A172 (cell line): ENCODE measurements at places on chromosomes 6 and 20.

DNA sequence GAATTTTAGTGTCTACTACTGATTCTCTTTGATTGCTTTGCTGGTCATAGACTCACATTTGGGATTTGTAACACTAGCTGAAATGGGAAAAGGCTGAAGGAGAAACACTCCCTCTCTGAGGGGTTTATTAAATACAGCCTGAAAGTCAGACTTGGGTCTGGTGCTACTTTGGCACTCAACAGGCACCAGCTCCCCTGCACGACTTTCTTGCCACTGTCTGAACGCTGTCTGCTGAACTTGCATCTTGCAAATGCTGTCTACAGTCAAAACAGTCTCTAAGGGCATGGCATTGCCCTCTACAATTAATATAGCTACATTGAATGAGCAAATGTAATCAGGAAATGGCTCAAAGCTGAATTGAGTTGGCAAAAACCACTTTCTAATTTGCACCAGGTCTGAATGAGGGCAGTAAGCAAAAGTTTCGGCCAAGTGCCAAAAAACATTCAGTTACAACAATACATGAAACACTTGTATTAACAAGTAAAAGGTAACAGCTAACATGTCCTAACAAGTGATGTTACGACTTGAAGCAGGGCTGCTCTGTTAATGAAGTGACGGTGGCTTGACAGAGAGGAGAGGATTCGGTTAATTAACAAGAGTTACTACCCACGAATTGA, 119.5 kb downstream of the FOXC1 start:
- no peak for DNase-seq

DNA sequence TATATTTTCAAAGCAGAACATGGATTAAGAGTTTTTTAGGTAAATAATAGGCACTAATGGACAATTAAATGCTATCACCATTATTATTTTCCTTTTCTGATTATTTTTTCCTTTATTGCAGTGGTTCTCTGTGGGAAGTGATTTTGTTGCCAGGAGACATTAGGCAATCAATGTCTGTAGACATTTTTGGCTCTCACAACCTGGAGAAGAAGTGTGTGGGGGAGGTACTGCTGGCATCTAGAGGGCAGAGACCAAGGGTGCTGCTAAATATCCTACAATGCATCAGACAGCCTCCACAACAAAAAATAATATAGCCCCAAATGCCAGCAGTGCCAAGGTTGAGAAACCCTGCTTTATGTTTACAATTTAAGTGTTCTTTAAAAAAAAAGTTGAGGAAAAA, 8.3 kb downstream of the IFNGR1 start:
- DNase-seq: no peak

GRCh38 chr6:56951049-56951831, 3.7 kb upstream of the BEND6 start:
- DNase-seq: no peak

DNA sequence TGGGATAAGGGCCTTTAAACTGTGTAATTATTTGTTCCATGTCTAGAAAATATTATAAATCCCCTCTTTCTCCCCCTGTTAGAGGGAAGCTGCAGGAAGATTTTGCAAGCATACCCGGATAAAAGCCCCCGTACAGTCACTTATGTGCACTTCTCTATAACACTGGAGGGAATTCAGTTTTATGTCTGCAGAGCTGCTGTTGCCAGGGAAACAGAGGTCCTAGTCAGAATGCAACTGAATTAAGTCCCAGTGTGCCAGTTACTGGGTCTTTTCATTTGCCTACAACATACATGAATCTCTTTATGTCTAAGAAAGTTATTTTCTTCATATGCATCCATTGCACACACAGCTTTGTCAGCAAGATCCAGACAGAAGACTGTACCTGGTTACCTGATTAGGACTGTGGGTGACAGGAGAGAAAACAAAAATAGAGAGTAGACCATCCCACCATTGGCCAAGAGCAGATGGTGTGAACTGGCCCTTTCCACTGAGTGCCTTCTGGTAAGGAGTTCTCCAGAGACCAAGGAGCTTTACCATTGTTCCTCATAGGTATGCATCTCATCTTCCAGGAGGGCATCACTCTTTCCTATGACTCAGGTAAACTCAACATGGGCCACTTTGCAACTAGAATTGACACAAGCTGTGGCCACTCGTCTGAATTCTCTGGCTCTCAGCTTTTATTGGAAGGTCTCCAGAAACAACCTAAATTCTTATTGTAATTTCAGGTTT, 180.8 kb upstream of the PHACTR1 start:
- DNase-seq: no peak
